CD4-positive, CD25-positive, alpha-beta regulatory T cell (primary cell): ENCODE measurements at places on chromosomes 13 and 19.

DNA sequence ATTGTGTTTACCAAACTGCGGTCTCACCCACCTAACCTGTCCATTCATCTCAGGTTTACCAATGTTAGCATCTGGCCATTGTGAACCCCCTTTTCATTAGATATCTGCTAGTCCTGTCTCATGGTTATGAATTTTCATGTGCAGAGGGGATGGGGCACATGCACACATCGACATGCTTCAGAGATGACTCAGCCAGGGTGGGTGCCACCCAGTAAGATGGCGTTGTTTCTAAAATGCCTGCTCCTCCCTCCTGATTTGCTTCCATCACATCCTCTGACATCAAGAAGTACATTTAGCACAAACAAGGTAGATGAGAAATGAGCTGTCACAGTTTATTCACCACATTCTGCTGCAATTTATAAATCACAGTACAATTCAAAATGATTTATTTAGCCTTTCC is 51.3 kb downstream of the GPALPP1 start:
- DNase-seq = peak; percentile 23

DNA sequence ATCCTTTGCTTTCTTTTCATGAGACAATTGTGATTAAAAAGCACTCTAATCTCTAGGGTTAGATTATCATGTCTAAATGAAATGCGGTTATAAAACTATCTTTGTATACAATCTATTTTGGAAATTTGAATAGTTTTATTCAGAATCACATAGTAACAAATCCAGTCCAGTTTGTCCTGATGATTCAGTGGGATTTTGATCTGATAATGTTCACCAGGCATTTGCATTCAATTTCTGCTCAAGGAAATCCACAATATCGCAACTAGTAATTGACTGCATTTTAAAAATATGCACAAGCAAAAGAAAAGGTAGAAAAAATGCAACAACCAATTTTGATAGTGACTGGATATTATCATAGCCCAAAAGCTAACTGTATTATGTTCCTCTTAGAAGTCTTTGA is 63.8 kb downstream of the ITGBL1 start:
- DNase-seq = no peak

GRCh38 chr13:47178090-47178950 is 281.5 kb upstream of the HTR2A start:
- no peak for DNase-seq

DNA sequence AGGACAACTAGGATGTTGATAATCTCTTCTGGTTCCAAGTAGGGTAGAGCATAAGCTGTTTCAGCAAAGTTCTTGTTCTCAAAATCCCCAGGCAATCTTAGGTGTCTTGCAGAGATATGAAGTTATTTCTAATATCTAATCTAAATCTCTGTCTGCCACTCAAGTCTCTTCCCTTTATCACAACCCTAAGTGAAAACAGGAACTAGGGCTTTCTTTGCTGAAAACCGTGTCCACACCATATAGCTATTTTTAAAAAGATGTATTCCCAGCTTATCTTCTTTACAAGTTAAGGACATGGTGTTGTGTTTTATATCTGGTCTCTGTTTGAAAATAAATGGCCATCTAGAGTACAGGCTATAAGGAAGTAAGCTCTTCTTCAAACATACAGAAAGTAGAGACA is 11.3 kb upstream of the RNASEH2B start:
- DNase-seq = no peak

DNA sequence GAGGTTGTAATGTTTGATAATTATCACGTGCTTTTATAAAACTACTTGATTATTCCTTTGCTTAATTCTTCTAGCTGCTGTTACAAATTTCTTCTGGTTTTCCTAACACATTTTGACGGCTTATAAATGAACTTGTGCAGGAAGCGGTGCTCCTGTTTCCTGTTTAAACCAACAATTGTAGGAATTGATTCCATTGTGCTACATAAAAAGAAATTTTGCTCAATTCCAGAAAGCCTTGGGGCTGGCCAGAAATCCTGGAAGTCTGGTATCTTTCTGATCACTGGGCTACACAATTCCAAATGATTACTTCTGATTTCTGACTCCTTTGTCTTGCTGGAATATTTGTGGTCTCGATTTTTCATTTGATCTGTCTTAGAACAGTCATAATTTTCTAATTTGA is 14.9 kb downstream of the RFC3 start:
- DNase-seq = no peak
